ENCODE measurements at places on chromosomes 4 and X.

DNA sequence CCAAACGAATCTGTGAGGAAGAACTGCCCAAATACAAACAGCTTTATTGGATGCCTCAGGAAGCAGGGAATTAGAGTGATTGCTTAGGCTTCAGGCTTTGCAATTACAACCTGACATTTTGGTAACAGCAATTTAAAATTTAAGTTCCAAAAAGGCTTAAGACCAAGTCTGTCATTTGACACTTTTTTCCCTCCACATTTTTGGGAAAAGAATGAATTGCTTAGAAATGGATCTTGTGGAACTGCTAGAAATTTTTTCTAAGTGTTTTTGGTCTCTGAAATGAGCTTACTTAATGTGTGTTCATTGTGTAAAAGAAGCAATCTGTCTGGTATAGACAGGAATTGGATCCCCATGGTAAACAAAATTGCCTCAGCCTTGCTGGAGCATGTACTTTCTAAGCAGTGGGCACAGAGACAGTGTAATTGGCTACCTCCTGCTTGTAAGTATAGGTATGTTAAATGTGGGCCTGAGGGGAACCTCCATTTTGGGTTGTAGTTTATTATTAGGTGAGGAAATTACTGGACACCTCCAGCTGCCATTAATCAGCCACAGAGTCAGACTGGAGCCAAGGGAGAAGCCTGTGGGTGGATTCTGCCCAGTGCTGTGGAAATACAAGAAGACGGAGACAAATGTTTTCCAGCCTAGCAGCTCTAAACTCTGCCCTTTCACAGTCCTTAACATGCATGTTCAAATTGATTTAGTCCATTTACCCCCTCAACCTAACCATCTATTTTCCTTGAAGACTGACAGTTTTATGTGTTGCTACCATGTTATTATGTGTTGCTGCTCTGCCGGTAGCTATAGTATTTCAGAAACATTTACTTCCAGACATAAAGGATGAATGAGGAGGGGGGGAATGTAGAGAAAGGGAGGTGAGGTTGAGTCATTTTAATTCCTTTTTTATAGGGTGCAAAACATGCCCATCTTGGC, 473.0 kb downstream of the SPRY1 start:
- DNase-seq: no peak

GRCh38 chr4:81647388-81647787, 175.7 kb upstream of the RASGEF1B start:
- DNase-seq: no peak

- DNase-seq: no peak
Observed at GRCh38 chr4:86564795-86565194, 29.3 kb upstream of the PTPN13 start.

DNA sequence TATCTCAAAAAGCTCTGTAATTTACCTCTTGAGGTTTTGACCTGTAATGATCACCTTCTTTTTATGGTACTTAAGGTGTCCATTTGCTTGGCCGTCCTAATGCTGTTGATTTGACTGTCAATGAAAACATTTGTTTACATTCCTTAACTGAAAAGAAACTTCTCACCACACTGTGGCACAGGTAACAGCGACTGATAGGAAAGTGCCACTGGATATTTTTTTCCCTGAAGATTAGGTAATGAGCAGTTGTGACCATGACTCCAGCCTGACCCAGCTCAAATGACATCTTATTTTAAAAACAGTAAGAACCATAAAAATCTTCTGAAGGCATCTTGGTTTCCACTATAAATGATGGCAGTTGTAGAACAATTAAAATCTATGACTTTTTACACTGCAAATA, 87.6 kb downstream of the HHIP start:
- no peak for DNase-seq

DNA sequence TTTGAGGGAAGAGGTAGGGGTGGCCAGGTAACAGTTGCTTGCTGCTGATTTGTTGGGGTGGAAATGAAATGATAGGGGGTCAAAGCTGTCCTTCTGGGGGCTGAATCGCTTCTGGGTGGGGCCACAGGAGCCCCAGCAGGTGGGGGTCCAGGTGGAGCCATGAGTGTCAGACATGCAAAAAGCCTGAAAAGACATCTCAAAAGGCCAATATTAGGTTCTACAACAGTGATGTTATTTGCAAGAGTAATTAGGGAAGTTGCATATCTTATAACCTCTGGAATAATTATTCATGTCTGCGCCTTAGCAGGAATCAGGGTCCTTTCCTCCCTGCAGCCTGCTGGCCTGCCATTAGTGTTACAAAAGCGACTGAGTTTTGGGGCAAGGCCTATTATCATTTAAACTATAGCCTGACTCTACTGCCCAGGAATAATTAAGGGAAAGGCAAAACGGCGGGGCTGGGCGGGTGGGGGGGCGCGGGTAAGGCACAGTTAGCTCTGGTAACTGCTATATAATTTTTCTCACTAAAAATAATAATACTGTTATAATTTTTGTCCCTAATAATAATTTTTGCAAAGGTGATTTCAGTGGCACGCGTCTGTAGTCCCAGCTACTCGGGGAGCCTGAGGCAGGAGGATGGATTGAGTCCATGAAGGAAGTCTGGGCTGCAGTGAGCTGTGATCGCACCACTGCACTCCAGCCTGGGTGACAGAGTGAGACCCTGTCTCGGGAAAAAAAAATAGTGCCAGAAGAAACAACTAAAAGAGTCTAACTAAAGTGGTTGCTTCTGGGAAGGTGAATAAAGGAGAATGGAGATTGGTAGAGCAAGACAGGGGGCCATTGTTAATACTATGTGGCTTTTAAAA, 145.7 kb downstream of the MAGEB17 start:
- no peak for DNase-seq

GRCh38 chr4:173478913-173479283, 51.1 kb downstream of the HAND2 start:
- no peak for DNase-seq

DNA sequence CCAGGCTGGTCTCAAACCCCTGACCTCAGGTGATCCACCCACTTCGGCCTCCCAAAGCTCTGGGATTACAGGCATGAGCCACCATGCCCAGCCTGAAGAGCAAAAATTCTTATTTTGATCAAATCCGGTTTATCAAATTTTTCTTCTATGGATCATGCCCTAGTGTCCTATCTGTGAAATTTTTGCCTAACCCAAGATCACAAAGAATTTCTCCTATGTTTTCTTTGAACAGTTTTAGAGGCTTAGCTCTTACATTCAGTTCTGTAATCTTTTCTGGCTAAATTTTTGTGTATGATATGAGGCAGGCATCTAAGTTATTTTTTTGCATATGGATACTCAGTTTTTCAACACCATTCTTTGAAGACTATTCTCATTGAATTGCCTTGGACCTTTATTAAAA, 27.4 kb downstream of the EDNRA start:
- DNase-seq: no peak

- no peak for DNase-seq
Observed at GRCh38 chr4:182939680-182940079, 22.5 kb upstream of the DCTD start.

GRCh38 chrX:105845631-105846030, 23.3 kb downstream of the NRK start:
- no peak for DNase-seq

- no peak for DNase-seq
Observed at GRCh38 chr4:2266181-2266580, 4.3 kb upstream of the MXD4 start.

DNA sequence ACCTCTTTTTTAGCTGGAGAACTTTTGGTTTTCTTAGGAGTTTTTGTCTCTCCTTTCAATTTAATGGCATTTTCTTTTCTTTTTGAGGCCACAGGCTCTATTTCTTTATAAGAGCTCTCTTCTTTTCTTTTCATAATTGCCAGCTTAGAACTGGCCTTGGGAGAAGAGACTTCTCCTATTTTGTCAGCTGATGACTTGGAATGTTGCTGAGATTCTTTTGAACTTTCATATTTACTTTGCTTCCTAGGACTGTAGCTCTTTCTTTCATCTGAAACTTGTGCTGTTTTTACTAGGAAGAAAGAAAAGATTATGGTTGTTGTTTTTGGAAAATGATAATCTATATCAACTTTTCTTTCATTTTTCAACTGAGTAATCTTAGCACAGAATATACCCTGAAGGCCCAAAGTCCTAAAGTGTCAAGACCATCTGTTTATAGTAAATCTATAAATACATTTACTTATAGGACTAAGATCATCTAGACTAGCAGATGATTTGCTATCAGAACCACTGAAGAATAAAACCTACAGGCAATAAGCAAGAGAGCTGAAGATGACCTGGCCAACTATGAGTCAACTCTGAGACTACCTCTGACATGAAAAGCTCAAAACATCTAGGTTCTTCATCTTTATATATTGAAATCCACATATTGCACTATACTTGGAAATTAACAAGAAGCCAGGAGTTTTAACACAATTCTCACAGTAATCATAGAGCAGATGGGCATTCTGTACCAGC, 45.6 kb downstream of the RFC1 start:
- no peak for DNase-seq

DNA sequence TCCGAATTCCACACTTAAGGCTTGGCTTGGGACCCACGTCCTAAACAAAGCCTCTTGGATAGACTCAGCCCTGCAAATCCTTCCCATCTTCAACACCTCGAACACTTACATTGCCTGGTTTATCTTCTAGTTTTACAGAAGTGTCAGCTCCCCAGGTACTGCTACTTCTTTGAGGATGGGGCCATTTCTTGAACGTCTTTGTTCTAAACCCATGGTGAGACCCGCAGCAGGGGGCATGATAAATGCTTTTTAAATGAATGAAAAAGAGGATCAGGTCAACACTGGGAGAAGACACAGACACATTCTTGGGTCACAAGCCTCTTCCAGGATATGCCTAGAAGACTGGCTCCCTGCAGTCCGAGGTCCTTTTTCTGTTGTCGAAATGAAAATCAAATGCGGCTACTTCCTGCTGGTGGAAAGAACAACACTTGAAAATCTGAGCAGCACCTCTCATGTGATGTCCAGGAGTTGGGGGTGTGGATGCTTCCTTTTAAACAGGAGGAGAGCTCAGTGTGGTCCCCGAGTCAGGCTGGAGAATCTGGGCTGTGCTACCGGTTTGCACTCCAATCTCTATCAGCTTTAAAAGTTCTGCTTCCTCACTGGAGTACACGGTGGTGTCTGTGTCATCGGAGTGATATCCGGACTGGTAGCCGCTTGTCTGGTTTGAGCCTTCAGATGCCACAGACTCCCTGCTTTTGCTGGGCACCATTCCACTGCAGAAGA, 45.8 kb downstream of the KDR start:
- no peak for DNase-seq

GRCh38 chrX:2538031-2538757, 37.4 kb upstream of the DHRSX start:
- no peak for DNase-seq

- DNase-seq: no peak
Observed at GRCh38 chr4:169437299-169438047, 166.7 kb upstream of the SH3RF1 start.

- DNase-seq: no peak
Observed at GRCh38 chr4:119026662-119027444, 108.8 kb upstream of the MYOZ2 start.

DNA sequence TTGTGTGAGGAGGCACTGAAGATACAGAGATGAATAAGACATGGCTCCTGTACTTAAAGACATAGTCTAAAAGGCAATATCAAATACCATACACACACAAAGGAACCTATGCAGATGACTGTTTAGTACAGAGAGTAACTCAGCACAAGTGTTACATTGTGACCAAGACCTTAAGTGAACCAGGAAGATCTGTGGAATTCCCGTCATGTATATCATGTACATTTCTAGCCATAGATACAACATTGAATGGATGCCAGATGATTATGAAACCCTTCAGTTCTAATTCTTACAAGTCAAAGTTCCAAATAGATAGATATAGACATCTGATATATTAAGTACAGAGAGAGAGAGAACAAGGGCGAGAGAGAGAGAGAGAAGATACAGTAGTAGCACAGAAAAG, 73.2 kb downstream of the PAK3 start:
- no peak for DNase-seq
